ENCODE measurements at places on chromosomes 11 and 22.

GRCh38 chr11:27412192-27412691, 49.2 kb upstream of the CCDC34 start:
- DNase-seq, result no peak

GRCh38 chr11:62456630-62457029, 37.8 kb downstream of the SCGB1A1 start:
- no peak for DNase-seq

DNA sequence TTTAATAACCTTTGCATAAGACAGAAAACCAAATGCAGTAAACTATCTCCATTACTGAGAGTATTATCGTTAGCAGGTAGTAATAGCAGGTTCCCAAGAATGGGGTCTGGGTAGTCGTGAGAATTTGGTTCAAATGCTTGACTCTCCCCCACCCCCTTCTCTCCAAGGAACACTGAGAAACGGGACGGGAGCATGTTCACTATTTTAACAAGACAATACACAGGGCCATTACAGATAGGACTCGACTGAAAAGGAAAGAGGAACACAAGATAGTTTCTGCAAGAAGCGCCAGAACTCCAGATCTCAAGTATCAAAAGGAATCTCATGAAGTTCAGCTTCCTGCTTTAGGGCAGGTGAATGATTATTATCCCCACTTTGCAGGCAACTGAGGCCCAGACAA, 27.0 kb downstream of the KMT5B start:
- DNase-seq, result no peak

- DNase-seq, result no peak
These were observed 81.4 kb downstream of the KCNQ1 start for GRCh38 chr11:2525941-2526807.

DNA sequence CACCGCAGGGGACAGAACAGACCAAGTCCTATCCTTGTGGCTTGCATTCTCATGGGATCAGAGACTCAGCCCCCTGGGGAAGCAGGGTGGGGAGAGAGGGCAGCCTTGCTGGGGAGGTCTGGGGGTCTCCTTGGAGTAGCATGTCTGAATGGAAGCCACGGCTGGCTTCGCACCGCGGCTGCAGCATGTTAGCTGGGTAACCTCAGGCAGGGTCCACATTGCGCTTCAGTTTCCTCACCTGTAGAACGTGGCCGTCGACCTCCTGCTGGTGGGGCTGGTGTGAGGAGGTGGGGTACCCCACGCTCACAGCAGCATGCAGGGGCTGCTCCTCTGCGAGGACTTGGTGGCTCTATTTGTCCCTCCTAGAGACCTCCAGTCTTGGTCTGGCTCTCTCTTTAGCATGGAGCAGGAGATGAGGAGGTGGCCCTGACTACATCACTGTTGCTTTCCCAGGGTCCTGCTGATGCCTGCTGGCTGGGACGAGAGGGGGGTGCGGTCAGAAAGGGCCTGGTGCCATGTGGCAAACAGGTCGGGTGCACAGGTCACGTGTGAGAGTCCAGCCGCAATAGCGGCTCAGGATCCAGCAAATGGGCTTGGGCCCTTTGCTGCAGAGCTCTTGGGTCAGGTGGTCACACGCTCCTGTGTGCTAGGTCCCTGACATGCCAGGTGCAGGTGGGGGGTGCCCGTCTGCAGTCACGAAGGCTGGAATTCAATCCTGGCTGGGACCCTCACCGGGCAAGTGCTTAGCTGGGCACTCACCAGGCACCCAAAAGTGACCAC, 35.4 kb upstream of the SMIM38 start:
- no peak for DNase-seq

DNA sequence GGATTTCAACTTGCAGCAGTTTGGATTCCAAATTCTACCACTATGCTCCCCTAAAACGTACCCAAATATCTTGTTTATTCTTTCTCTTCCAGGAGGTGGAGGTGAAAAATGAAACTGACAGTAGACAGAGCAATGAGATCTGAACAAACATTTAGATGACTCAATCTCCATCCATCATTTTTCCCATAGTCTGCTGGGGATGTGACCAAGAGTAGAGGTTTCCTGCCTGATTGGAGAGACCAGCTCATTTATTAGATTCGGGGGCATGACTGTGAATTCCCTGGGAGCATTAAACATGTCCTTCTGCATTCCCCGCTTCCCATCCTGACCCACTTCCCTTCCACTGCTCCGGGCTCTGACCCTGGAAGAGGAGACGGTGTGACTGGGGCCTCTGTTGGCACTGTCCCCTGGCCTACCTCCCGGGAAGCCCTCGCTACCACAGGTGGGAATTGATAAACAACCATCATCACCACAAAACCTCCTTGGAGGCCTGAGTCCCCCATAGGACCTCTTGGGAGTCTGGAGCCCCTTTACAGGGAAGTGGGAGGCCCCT, 20.3 kb downstream of the DKK3 start:
- no peak for DNase-seq

- DNase-seq, result no peak
These were observed 40.5 kb downstream of the TPCN2 start for GRCh38 chr11:69089258-69089657.

- no peak for DNase-seq
These were observed 203.4 kb downstream of the LRRC4C start for GRCh38 chr11:41256041-41256440.

GRCh38 chr11:117684731-117685130, 112.3 kb downstream of the DSCAML1 start:
- DNase-seq, result no peak

DNA sequence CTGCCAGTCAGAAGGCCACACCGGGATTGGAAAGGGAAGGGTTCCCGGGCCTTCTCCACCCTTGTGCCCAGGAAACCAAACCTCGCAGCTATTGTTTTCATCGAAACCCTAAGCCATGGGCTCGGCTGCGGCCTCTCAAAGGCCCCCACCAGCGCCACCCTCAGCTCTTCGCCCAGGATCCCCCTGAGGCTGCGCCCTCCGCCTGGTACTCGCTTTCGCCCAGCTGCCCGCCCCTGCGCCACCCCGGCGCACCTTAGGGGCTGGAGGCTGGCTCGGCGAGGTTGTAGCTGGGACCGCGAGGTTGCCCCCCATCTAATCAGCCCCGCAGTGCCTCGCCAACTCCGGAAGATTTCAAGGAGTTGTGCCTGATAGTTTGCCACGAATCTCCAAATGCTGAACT, 49.0 kb downstream of the FZD4 start:
- no peak for DNase-seq

GRCh38 chr22:50528682-50529415, 963 bp downstream of the TYMP start:
- no peak for DNase-seq

GRCh38 chr11:41382927-41383326, 76.5 kb downstream of the LRRC4C start:
- DNase-seq, result no peak
